Stimulated activated CD8-positive, alpha-beta memory T cell treated with anti-CD3 and anti-CD28 coated beads, Interleukin-15, amount 100 ng/mL, for 48 hours (primary cell): ENCODE measurements at places on chromosomes 6 and 20.

GRCh38 chr6:142721215-142721920 lies 223.6 kb downstream of the HIVEP2 start:
- DNase-seq: no peak

GRCh38 chr6:168599769-168600330 lies 158.9 kb downstream of the SMOC2 start:
- no peak for DNase-seq

GRCh38 chr6:164015088-164015484 lies 600.6 kb downstream of the QKI start:
- no peak for DNase-seq

DNA sequence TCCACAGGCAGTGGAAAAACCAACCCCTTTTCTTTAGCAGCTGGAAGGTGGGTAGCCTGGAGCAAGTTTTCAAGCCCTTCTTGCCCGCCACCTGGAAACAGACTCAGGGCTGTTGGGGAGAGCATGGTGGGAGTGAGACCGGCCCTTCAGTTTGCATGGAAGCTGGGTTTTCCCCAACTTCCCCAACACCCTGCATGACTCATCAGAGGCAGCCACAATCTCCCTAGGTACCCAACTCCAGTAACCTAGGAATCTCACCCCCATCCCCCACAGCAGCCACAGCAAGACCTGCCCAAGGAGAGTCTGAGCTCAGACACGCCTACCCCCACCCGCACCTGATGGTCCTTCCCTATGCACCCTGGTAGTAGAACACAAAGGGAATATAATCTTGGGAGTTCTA lies 86.3 kb upstream of the IRAK1BP1 start:
- no peak for DNase-seq

GRCh38 chr20:53439616-53440015 lies 154.0 kb downstream of the ZNF217 start:
- DNase-seq: no peak

- no peak for DNase-seq
These were observed 995 bp downstream of the STK4 start for GRCh38 chr20:44967207-44967807.

DNA sequence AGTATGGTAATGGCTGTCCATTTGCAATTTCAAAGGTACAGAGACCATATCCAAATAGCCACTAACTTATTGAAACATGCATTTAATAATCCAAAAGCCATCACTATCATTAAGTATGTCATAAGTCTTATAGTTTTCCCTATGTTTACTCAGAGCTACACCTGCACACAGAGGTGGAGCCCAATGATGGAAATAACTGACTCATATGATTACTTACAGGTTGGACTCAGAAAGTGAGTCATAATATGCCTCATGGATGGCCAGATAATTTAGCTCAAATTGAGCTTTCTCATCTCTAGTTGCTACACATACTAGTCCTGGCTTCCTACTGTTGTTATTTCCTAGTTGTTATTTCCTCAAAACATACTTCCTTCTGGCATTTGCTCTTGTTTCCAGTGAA lies 104.4 kb upstream of the KHDRBS2 start:
- no peak for DNase-seq

DNA sequence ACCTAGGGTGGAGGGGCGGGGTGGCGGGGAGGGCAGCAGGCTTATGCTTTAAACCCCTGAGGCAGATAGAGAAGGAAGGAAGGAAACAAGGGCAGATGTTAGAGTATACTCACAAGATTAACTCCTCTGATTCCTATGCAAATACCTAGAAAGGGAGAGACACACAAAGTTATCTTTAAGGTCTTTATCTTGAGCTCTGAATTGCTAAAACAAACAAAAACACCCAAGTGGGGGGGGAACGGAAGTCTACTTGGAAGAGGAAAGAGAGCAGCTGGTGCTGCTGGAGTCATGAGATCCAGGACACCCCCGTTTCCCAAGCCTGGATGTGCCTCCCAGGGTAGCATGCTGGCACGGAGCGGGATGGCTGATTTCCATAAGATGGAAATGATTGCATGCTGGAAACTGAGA lies 43.4 kb downstream of the PLAGL1 start:
- no peak for DNase-seq

DNA sequence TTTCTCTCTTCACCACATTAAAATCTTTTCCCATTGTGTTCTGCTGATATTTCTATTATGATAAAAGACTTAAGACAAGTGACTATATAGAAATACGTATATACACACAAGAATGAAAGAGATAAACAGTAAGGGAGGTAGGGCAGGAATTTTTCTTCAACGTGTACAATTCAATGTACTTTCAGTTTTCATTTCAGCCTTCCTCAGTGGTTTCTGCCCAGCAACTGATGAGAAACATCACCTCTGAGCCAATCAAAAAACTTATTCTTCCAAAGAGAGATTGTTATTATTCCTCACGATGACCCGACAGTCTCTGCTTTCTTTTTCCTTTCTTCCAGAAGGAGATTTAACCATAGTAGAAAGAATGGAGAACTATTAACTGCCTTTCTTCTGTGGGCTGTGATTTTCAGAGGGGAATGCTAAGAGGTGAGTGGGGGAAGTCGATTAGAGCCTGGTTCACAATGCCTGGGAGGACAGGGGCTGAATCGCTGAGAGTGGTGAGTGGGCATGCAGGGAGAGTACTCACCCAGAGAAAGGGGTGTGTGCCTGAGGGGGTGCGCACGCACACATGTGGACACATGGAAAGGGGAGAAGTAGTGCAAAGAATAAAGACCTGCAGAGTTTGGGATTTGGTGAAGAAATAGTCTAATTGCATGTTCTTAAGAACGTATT lies at the start of gene BTN3A1:
BTN3A1 (plus strand) TSS at position 289 of the 672 bp plus-strand sequence. CDS start 3,289 bp downstream, outside the sequence.
- DNase-seq: peak; percentile 54

DNA sequence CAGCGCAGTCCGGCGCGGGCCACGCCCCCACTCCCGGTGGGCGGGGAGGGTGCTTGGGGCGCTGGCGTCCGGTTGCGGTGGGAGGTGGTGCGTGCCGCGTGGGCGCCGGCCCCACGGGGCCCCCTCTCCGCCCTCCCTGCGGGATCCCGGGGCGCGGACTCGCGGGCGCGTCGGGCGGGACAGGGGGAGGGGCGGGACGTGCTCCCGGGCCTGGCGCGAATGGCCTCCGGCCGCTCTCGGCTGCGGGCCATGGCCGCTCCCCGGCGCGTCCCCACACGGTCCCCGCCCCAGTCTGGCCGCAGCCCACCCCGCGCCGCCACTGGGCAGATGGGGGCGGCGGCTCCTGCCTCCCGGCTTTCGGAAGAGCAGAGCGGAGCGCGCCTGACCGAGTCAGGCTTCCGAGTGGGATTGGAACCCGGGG lies 771 bp upstream of the PPP1R3G start:
- DNase-seq: no peak
